ENCODE measurements at places on chromosomes 13 and 19.
A peak's percentile ranks its signal among the peaks of the same experiment; 100 is the strongest.

- DNase-seq, result no peak
Observed at GRCh38 chr19:30011051-30011578, 69.1 kb downstream of the URI1 start.

GRCh38 chr19:48842789-48843162, 6.5 kb upstream of the HSD17B14 start:
- DNase-seq, result peak; percentile 53

GRCh38 chr19:16824658-16825311, 4.4 kb upstream of the SIN3B start:
- peak; percentile 68 for DNase-seq

GRCh38 chr19:51660975-51661600, 14.5 kb upstream of the SIGLEC14 start:
- DNase-seq, result peak; percentile 81

- peak; percentile 44 for DNase-seq
Observed at GRCh38 chr13:101398920-101399319, 17.4 kb downstream of the NALCN start.

Data from epithelial cell of esophagus (primary cell).